DMS 273 treated with DMSO at 0.1 percent for 48 hours (cell line): ENCODE measurements at places on chromosomes 2 and 18.
A peak's percentile ranks its signal among the peaks of the same experiment; 100 is the strongest.

- peak; percentile 8 for DNase-seq
Observed at GRCh38 chr2:83196225-83196624, 1262.9 kb downstream of the SUCLG1 start.

- no peak for DNase-seq
Observed at GRCh38 chr2:175068534-175068933, 63.4 kb upstream of the CHN1 start.

GRCh38 chr18:23072079-23072478 lies 63.2 kb upstream of the CABLES1 start:
- DNase-seq, result no peak

DNA sequence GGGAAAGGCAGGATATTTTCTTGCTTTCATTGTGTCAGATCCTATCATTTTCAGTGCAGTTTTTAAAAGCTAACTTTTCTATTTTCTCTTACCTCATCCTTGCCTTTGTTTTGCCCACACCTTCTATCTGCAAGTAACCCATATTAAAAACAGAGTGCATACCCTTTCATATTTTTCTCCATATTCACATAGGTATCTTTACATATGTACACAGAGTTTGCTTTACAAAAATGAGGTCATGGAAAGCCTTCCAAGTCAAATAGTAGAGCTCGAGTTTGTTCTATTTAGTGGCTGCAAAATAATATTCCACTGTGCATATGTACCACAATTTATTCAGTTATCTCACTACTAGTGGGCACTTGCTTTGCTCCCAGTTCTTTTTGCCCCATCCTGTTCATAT lies 3.9 kb upstream of the DHRS9 start:
- no peak for DNase-seq

- no peak for DNase-seq
Observed at GRCh38 chr18:38693104-38693503, 1127.5 kb upstream of the CELF4 start.

GRCh38 chr2:109255654-109256053 lies 126.6 kb downstream of the SH3RF3 start:
- DNase-seq, result no peak

DNA sequence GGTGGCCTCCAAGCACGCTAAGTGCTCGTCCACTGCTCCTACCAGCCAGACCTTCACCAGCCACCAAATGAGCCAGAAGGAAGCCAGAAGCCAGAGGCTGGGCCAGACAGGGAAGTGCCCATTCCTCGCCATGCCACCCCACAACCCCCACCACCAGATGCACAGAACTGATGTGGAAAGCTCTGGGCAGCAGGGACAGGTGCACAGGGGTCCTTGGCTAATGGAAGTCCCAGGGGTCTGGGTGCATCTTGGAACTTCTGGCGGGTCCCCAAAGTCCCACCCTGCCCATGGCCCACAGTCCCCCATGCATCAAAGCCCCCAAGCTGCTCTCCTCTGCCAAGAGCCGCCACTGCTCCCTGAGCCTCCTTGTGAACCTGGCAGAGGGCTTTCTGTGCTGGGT lies 173.1 kb upstream of the ID2 start:
- DNase-seq, result no peak

GRCh38 chr2:183780072-183780471 lies 655.8 kb downstream of the NUP35 start:
- no peak for DNase-seq
